ENCODE measurements at places on chromosomes 3 and 15. TPM values are rescaled to one million over a fixed set of nuclear protein-coding genes. Genes with fewer than 3 reads are reported as not detected.

DNA sequence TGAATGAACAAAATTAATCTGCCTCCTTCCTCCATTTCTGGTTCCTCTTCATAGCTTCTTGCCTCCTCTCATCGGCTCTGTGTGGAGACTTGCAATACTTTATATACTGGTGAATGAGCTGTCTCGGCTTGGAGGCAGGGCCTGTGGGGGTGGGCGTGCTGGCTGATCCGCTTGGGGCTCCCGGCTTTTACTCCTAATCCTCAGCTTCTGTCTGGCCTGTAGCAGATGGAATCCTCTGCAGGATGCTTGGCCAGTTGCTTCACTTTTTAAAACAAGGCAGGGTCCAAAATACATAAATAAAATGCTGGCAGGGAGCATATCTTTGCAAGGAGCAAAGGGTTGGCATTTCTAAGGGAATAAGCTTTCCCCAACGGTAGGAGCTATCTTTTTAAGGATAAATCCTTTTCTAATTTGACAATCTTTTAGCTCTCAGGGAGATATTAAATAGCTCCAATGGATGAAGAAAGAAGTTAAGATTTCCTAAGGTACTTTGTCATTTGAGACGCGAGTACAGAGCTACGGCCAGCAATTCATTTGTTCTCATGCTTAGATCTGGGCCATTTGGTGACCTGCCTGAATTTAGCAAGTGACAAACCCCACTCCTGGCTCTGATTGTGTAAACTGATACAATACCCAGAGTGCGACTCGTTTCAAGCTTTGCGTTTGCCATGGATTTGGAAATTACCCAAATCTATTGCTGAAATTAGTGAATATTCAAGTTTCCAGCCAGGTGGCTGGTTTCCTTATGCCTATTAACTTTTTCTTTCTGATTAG, 18.9 kb downstream of the SV2B start:
- peaks cover 16% of the 10 kb centered on the region for H3K27me3 ChIP-seq
- H3K36me3 ChIP-seq = no peaks in the 10 kb centered on the region
- no peaks in the 10 kb centered on the region for H3K4me1 ChIP-seq
- no peak overlapping the region for H3K27ac ChIP-seq

- H3K36me3 ChIP-seq = no peaks in the 10 kb centered on the region
- H3K27ac ChIP-seq = no peak overlapping the region
- H3K27me3 ChIP-seq = no peaks in the 10 kb centered on the region
- H3K4me1 ChIP-seq = no peaks in the 10 kb centered on the region
These were observed 509.1 kb downstream of the MCTP2 start for GRCh38 chr15:94740469-94740868.

DNA sequence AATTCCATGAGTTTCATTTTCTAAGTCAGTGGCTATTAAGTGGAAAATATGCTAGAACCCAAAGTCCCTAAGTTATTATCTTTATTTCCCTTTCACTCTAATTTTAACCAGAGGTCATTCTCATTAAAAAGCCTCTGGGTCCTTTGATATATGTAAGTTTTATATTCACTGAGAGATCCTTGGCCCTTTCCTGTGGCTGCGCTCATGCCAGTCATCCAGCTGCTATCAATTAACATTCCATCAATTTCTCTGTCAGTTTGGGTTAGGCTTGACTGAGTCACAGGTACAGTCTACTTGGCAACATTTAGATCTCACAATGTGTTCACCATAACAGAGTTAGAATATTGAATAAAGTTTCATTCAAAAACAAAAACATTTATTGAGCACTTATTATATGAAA, 58.0 kb upstream of the FBN1 start:
- no peak overlapping the region for H3K27ac ChIP-seq
- H3K36me3 ChIP-seq = no peaks in the 10 kb centered on the region
- no peak for DNase-seq
- no peaks in the 10 kb centered on the region for H3K27me3 ChIP-seq

GPR160 gene
- 65.5 TPM for total RNA-seq

Data from activated B cell treated with CpG ODN at 0.5 μM for 24 hours (primary cell).